Hindlimb muscle (tissue), 1 donor: ENCODE measurements at places on chromosomes 11 and 22.

GRCh38 chr11:85826116-85826855 lies 15.3 kb upstream of the SYTL2 start:
- DNase-seq: peak; percentile 26

- no peak for DNase-seq
These were observed 5.5 kb downstream of the C11orf16 start for GRCh38 chr11:8927233-8927632.

GRCh38 chr11:10318527-10318802 lies 13.6 kb downstream of the ADM start:
- DNase-seq: no peak

DNA sequence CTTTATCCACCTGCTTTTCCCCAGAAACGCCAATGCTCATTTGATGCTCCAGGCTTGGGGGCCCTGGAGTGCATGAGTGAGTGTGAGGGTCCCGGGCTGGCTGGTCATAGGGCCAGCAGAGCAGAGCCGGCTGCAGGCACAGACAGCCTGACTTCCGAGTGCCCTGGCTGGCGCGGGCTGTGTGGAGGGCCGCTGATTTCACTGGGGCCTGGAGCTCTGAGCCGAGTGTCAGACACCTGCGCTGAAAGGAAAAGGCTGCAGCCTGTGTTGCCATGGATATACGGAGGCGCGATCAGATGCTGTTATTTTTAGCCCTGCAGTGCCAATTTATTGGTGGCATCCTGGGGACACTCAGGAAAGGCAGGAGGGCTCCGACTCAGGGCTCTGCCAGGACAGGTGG lies 87.6 kb downstream of the ST3GAL4 start:
- DNase-seq: no peak

- no peak for DNase-seq
These were observed 40.5 kb downstream of the IL18BP start for GRCh38 chr11:72039031-72039855.

DNA sequence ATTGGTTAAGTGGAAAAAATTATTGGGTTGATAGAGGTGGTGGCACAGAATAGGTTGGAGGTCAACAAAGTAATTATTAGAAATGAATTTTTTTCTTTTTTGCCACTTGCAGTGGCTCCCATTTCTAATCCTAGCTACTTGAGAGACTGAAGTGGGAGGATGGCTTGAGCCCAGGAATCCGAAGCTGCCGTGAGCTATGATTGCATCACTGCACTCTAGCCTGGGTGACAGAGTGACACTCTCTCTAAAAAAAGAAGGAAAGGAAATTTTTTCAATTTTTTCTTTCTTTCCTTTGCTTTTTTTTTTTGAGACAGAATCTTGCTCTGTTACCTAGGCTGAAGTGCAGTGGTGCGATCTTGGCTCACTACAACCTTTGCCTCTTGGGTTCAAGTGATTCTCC lies 2.2 kb upstream of the BCO2 start:
- no peak for DNase-seq

DNA sequence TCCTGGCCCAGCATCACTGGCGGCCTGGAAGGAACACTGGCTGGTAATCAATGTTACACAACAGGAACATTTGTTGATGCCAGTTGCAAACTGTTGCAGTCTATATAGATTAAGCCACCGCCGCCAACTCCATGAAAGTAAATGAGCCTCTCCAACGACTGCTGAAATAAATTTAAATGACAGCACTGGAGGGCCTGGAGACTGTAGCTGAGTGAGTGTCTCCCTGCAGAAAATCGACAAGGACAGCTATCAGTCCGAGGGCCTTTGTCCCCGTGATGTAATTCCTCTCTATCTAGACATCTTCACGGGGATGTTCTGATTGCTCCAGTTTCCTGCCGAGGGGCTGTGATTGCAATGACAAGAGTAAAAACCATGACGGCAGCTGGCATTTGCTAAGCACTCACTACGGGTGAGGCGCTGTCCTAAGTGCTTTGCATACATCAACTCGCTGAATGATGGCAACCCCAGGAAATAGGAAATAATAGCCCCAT lies 120.4 kb downstream of the SEZ6L start:
- DNase-seq: no peak

GRCh38 chr22:19974268-19974861 lies 32.7 kb upstream of the TXNRD2 start:
- no peak for DNase-seq

DNA sequence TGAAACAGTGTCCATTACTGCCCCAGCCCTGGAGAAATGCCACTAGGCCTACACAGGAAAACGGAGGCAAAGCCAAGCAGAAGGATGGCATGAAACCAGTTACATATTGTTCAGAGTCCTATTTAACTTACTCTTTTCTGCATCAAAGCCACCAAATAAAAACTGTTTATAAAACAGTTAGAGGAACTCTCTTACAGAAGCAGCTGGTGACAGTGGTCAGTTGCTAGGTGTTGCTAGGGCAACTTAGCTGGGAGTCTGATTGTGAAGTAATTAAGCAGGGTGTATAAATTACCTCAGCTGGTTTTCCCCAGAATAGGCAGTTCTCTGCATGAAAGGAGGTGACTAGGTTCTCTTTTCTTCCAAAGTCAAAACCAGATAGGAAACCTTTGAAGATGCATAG lies 115.6 kb upstream of the ZBED5 start:
- DNase-seq: no peak

GRCh38 chr11:45082744-45083543 lies 63.5 kb upstream of the PRDM11 start:
- DNase-seq: no peak

DNA sequence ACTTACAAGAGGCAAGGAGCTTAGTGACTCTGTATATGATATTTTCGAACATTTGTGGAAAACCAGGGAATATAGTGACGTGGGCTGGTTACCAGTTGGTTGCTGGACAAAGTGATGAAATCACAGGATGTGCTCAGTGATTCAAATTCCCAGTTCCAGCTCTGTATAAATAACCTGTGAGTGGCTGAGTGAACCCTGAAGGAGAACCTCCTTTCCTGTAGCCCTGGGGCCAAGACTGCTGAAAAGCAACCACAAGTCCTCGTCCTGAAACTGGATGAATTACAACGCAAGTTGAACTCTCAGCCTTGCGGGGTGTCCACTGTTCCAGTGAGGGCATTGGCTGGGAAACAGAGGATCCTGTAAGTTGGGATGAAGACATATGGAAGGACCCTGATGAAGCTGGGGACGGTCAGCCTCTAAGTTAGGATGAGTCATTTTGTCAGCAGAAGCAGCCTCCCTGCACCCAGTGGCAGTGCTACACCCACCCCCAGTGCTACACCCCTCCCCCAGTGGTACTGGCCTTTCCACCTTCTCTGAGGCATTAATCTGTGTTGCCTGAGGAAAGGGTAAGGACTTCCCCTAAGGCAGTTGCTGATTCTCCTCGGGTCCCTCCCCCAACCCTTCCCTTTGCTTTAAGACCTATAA lies 22.0 kb upstream of the CD81 start:
- DNase-seq: no peak

GRCh38 chr11:130979386-130979972 lies 63.2 kb upstream of the SNX19 start:
- DNase-seq: no peak

DNA sequence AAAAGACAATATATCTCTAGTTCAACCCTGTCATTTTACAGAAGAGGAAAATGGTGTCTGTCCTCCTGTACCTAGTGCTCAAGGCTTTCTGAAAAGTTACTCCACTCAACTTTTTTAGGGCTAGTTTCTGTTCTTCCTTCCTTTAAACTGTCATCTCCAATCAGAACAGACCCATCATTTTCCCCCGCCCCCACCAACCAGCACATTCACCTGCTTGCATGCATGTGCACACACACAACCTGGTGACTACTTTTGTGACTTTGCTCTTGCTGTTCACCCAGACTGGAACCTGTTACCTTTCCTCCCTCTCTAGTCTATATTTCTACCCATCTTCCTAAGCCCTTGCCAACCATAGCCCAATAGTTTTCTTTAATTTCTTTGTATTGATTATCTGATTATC lies 5.6 kb downstream of the FBXO7 start:
- no peak for DNase-seq

- no peak for DNase-seq
These were observed 392.2 kb downstream of the ETS1 start for GRCh38 chr11:128195057-128195751.

- DNase-seq: no peak
These were observed 760.2 kb downstream of the KCNA4 start for GRCh38 chr11:29256580-29256979.

- DNase-seq: no peak
These were observed 25.5 kb upstream of the APOA1 start for GRCh38 chr11:116862951-116863350.

DNA sequence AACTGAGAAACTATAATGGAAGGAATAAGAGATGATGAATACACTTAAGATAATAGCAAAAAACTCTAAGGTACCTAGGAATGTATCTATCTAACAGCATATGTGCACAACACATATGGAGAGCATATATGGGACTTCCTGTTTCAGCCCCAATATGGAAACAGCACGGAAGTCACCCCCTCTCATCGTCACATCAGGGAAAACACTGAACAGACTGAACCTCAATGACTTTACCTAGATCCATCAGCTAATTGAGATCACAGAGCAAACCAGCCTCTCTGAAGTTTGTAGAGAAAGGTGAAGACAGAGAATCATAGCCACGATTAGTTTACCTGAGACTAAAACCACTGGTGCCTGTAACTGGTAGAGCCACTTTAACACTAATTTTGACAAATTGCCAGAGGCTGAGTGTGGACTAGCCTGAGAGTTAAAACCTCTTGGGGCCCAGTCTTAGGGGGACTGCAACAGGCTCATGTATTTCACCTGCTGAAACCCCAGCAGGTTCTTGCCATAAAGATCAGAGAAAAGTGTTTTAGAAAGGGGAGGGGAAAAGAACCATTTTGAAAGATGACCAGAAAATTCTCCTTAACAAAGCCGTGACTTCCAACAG lies 722.6 kb downstream of the TBC1D22A start:
- DNase-seq: no peak

DNA sequence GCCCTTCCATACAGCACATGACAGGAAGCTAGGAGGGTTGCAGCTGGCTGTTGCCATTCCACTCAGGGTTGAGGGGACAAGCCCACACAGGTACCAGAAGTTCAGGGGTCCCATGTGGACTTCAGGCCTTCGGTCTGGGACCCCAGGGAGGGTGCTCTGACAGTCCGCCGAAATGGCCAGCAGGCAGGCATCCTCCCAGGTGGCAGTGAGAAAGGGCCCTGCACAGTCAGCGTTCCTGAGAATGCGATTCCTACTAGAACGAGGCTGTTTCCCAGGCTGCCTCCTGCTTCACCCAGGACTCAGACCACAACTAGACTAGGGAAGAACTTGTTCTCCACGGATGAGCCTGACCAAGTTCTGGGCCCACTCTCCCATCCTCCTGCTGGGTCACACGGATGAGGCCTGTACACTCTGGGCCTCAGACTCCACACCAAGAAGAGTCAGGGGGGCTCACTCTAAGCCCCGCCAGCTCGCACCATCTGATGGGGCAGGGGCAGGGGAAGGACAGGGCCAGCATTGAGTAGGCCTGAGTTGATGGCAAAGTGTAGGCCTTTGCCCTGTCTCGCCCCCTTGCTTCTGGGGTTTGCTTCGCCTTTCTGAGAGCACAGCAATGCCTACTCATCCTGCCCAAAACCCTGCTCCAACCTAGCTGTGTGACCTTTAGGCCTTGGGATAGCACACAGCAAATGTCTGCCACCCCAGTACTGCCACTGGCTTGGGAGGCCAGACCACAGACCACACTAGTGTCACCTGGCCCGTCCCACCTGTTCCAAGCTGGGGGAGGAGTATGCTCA lies 14.0 kb downstream of the KCNQ1OT1 start:
- no peak for DNase-seq

- DNase-seq: no peak
These were observed 93.0 kb downstream of the UVRAG start for GRCh38 chr11:75907906-75908527.

GRCh38 chr11:2298795-2299761 lies 2.6 kb downstream of the C11orf21 start:
- DNase-seq: no peak

- peak; percentile 82 for DNase-seq
These were observed 71.7 kb downstream of the IGLL5 start for GRCh38 chr22:22959147-22959827.

- DNase-seq: no peak
These were observed 2.1 kb downstream of the ADM start for GRCh38 chr11:10307022-10307399.

GRCh38 chr11:73759610-73760134 lies 1.2 kb downstream of the RAB6A start:
- DNase-seq: peak; percentile 34

DNA sequence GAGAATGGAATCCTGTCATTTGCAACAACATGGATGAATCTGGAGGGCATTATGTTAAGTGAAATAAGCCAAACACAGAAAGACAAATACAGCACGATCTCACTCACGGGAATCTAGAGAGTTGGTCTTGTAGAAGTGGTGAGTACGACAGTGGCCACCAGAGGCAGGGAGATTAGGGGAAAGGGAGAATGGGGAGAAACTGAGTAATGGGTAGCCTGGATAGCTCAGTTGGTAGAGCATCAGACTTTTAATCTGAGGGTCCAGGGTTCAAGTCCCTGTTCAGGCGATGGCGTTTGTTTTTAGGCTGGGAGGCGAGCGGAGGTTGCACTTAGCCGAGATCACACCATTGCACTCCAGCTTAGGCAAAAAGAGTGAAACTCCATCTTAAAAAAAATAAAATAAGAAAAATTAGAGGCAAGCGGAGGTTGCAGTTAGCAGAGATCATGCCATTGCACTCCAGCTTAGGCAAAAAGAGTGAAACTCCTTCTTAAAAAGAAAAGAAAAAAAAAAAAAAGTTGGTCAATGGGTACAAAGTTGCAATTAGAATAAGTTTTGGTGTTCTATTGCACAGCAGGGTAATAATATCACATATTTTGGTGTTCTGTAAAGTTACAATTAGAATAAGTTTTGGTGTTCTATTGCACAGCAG lies 95.7 kb upstream of the UBASH3B start:
- DNase-seq: no peak

- no peak for DNase-seq
These were observed 1383.3 kb downstream of the TBC1D22A start for GRCh38 chr22:48145738-48146137.

GRCh38 chr11:118696673-118697226 lies 17.3 kb upstream of the TREH start:
- DNase-seq: no peak

GRCh38 chr11:64538501-64538951 lies 52.5 kb upstream of the SLC22A12 start:
- no peak for DNase-seq
